ENCODE measurements at places on chromosomes 4 and X.

DNA sequence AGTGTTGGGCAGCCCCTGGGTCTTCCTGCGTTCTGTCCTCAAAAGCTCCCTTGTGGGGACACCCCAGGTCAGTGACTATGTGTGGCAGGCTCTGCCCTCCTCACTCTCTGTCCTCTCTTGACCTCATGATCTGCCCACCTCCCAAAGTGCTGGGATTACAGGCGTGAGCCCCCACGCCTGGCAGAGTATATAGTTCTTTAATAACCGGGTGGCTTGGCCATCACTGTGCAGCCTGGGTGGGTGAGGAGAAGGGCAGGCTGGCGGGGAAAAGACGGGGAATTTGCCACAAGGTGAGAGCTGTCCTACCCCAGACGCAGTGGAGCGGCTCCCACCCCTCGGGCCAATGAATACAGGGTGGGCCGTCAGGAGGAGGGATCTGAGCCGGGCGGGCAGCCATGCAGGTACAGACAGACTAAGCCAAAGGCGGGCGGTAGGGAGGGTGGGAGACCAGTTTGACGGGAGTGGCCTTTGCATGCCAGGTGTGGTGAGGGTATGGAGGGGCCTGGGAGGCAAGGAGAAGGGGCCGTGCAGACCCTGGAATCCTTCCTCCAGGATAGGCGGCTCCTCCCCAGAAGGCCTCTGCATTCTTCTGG, 2.5 kb downstream of the SH3BP2 start:
- no peak for DNase-seq

DNA sequence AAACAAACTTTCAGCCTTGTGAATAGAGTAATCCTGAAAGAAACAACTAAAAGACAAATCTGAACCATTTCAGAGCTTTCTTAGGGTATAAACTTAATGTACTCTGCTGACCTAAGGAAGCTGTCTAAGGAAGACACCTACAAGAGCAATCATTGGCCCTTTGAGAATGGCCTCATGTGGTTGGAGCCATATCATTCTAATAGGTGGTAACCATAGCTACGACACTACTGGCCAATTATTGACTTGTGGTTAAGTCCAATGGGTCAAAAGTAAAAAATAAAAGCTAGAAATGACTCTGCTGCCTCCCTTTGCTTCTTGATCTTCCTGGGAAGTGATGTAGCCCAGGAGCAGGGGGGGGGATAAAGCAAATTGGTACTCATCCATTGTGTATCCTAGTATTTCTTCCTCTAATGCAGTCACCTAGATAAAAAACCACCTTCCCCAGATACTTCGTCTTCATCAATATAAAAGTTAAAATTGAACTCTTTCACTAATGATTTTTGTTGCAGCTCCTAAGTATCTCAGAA, 547.0 kb downstream of the ARAP2 start:
- no peak for DNase-seq

GRCh38 chr4:46432923-46433322, 43.0 kb upstream of the GABRA2 start:
- no peak for DNase-seq

DNA sequence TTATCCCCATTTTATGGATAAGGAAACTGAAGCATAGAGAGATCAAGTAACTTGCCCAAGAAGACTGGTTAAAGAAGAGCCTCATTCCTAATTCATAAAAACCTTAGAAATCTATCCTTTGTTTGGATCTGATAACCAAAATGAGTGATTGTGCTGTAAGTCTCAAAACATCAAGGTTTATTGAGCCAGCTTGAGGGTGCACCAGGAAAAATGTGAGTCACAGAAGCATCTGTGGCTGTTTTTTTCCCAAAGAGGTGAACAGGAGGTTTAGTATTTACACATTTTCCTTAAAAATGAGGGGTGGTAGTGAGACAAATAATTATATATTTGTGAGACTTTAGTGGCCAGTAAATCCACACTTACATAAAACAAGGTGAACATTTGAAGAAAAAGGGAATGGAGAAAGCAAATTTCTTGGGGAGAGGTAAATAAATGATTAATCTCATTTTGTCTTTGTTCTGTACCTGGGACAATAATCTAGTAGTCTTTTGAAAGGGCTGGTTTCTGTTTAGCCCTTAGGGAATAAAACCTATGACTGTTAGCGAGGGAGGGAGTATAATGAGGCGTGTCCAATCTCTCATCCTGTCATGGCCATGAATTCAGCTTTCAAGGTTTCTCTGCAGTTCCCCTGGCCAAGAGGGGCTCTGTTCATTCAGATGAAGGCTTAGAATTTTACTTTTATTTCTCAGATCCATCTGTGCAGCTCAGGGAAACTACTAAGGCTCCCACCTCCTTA, 12.2 kb upstream of the FMR1 start:
- no peak for DNase-seq

DNA sequence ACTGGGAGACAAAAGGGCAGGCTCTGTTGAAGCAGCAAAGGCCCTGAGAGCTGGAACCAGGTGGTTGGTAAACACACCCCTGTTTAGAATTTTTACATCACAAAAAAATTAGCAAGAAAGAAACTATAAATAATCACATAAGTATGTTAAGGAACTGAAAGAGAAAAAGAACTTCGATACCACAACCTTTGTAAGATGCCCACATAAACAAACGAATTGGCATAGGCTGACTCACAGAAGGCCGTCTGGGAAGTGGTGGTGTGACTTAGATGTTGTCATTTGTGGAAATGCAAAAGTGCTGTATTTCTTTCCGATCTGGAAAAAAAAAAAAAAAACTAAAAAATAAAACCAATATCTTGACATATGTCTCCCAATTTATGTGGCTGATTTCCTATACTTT, 235.1 kb downstream of the USP46 start:
- no peak for DNase-seq

GRCh38 chrX:65783746-65784145, 116.3 kb downstream of the MSN start:
- no peak for DNase-seq

DNA sequence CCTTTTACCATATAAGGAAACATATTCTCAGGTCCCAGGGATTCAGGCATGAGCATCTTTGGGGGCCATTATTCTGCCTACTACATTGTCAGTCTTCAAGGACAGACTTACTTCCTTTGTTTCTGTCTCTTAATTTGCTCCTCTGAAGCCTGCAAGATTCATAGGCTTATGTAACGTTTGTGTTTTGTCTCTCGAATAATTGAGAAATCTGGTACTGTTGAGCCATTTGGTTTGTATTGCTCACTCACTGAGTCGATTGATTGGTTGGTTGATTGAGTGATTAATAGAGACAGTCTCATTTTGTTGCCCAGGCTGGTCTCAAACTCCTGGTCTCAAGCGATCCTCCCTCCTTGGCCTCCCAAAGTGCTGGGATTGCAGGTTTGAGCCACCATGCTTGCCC, 23.7 kb downstream of the TBL1X start:
- no peak for DNase-seq

- DNase-seq: no peak
These were observed 6.5 kb upstream of the PRKG2 start for GRCh38 chr4:81221303-81222081.

DNA sequence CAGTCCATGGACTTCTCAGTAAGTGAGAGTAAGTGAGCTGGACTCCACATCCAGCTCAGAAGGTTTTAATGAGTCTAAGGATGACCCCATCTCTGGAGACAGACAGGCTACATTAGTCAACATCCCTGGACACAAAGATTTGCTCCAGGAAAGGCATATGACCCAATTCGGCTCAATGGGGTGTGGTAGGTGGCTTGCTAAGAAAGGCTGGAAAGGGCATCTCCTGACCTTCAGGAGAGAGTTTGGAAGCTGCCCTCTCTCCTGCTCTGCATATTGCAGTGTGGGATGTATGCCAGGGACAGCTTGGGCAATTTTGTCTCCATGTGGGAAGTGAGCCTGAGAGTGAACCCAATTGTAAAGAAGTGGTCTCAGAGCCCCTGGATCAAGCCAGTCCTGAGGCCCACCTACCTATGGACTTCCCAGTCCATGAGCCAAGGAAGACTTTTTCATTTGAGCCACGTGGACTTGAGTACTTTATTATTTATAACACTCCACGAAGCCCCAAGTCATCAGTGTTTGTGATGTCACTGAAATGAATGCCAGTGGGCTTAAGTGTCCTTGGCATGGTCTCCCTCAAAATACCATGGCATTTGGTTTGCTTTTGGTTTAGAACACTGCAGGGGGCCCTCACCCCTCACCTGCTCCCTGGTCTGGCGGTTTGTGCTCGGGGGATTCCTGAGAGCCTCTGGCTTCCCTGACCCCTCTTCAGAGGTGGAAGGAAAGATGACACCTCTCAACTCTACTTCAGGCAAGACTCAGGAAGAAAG, 10.4 kb upstream of the ABLIM2 start:
- DNase-seq: no peak

- DNase-seq: no peak
These were observed 442.5 kb upstream of the LCORL start for GRCh38 chr4:18463987-18464559.

GRCh38 chr4:182604953-182605352, 312.2 kb downstream of the DCTD start:
- no peak for DNase-seq

DNA sequence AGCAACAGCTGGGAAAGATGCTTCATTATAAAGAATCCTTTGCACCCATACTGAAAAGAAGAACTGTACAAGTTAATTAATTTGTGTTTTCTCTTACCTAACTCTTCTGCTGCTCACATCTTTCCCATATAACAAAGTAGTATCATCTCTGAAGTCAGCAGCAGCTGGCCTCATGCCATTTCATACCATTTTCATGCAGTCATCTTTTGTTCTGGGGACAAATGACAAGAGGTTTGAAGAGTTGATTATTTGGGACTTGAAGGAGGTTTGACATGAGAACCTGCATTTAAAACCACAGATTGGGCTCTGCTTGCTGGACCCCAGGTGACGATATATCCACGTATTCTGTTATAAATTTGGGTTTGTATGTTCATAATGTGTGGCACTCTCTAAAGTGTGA, 430.3 kb downstream of the SPRY1 start:
- peak; percentile 25 for DNase-seq

DNA sequence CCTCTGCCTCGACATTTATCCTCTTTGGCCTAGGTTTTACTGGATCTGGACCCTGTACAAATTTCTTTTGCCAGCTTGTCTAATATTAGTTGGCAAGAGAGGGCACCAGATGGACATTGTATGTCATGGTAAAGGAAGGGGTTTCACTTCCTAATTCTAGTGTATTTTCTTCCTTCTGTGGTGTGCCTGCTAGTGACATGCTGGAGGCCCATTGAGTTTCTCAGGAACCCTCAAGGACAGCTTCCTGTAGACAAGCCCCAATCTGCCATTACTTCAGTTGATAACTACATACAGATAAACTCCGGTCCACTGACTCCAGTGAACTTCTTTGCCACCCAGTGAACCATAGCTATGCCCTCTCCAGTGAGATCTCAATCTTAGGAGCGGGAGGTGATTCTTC, 116.9 kb downstream of the STPG2 start:
- no peak for DNase-seq

DNA sequence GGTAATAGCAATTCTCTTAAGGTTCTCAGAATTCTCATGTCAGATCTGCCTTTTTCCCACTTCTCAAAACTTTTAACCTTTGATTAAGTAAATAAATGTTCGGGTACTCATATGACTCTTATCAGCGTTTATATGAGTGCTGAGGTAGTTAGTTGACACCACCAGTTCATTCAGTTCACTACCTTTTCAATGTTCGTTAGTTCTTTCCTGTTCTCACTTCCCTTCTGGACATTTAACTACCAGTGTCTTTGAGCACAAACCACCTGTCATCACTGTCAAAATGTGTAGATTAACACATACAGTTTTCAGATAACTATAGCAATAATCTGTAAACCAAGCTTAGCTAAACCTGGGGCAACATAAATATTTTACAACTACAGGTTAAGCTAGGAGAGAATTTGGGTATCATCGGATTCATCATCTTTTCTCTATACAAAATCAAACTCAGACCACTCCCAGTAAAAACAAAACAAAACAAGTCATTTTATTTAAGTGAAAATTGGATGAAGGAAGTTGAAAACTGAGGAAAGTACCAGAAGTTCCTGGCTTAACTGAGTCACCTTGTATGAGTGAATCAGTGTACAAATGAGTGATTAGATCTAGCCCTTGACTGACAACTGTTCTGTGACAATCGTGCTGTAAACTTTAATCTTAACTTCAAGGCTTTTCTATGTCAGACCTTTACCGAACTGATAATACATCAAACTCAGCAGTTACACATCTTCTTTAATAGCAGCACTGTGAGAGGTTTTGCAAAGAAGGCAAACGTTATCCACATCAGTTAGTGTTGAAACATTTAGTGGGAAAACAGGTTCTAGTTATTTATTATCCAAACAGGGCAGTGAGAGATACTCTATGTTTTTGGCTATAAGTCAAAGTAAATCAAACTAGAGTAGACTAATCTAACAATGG, 41.9 kb downstream of the ARHGEF38 start:
- DNase-seq: no peak

DNA sequence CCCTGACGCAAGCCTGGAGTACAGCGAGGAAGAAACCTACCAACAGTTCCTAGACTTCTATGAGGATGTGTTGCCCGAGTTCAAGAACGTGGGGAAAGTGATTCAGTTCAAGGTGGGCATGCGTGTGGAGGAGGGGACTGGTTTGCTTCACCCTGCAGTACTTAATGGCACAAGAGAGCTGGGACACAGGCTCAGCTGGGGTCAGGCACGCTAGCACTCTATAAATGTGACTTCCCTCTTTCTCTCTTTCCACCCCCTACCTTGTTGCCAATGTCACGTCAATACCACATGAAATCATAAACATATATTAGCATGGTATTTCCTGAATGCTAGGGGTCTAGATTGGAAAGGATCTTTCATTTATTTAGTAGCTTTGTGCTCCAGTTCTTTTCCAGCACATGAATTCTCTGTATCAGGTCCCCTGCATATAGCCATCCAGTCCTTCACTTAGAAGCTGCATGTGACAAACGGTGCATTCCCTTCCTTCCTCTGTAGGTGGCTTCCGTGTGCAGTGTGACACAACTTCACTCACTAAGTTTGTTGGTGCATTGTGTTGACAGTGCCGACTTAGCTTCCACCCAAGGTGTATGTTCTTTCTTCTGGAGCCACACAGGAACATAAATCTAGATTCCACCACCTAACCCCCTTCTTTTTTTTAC, 25.6 kb downstream of the ZRSR2 start:
- no peak for DNase-seq

DNA sequence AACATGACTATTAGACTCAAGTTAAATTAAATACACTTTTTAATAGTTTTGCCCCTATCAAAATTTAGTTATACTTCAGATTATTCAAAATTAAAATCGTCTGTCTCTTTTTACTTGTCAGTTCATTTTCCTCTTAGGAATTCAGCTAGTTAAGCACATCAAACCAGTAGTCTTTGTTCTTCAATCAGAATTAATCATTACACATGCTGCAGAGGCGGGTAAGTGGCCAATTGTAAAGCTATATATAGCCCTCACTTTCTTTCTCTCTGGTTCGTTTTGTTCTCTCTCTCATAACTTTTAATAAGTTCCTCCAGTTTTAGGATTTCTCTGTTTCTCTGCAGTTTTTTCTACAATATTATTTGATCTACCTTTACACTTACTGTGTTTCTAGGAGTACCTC, 359.1 kb upstream of the PABPC4L start:
- no peak for DNase-seq

- DNase-seq: no peak
These were observed 1.3 kb downstream of the NAF1 start for GRCh38 chr4:163165217-163166017.
